ENCODE measurements at places on chromosomes 11 and 22.
A peak's percentile ranks its signal among the peaks of the same experiment; 100 is the strongest.

- DNase-seq: peak; percentile 55
These were observed 7.5 kb downstream of the DPAGT1 start for GRCh38 chr11:119093942-119094815.

GRCh38 chr11:46722566-46723358 lies 3.7 kb downstream of the F2 start:
- no peak for DNase-seq

DNA sequence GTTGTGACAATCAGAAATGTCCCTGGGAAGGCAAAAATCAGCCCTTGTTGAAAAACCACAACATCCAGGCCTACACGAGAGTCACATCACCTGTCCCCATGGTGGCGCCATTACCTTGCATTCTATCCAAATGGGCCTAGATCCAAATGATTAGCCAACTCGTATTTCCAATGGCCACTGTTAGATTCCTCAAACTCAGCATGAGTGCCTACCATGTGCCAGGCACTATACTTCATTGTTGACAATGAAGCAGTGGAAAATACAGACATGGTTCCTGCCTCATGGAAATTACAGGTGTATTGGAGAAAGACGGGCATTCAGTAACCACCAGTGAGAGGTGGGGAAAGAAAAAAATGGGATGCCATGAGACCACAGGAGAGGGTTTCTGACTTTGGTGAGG lies 29.8 kb upstream of the CREB3L1 start:
- DNase-seq: peak; percentile 42

GRCh38 chr11:8593935-8594909 lies at the start of gene STK33:
Gene STK33, minus strand, starts transcription at chr11:8594228. Its CDS starts 119,323 bp downstream, at chr11:8474905.
- DNase-seq: peak; percentile 46

GRCh38 chr11:11349870-11350337 lies 3.1 kb downstream of the CSNK2A3 start:
- DNase-seq: no peak

GRCh38 chr11:31649129-31649966 lies 139.8 kb downstream of the ELP4 start:
- no peak for DNase-seq

DNA sequence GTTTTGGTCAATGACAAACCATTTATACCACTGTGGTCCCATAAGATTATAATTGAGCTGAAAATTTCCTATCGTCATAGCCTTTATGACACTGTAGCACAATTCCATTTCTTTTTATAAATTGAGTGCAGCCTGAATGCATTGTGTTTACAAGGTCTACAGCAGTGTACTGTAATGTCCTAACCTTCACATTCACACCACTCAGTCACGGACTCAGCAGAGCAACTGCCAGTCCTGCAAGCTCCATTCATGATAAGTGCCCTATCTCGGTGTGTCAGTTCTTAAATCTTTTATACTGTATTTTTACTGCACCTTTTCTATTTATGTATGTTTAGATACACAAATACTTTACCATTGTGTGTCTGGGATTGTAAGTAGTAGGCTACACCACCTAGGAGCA lies 55.2 kb upstream of the SLC25A18 start:
- DNase-seq: no peak

DNA sequence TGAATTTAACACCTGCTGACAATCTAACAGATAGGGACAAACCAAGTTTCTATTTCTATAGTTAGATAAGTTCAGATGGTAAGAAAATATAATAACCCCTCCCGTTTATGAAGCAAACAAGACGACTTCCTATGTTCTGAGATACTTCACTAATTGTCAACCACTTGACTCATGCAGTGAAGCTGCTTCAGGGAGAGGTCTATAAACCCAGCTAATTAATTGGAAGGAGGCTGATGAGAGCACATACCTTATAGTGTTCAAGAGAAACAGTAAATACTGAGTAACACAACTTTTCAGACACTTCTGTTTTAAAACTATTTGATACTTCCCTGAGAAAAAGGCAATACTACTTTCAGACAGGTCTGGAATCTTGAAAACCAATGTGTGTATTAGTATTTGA lies 229.4 kb upstream of the UBASH3B start:
- no peak for DNase-seq

DNA sequence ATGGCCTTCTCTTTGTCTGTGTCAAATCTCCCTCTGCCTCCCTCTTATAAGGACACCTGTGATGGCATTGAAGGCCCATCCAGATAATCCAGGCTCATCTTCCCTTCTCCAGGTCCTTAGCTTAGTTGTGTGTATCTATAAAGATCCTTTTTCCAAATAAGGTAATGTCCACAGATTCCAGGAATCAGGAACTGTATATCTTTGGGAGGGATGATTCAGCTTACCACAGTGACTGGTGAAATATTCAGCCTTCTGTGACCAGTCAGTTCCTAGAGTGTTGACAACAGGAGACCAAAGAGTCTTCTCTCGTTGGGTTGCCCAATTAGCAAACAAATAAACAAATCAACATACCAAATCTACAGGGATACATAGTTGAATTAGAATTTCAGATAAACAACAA lies 175.8 kb downstream of the MPPED1 start:
- DNase-seq: no peak

- no peak for DNase-seq
These were observed 6.8 kb downstream of the RNF169 start for GRCh38 chr11:74755395-74755995.

DNA sequence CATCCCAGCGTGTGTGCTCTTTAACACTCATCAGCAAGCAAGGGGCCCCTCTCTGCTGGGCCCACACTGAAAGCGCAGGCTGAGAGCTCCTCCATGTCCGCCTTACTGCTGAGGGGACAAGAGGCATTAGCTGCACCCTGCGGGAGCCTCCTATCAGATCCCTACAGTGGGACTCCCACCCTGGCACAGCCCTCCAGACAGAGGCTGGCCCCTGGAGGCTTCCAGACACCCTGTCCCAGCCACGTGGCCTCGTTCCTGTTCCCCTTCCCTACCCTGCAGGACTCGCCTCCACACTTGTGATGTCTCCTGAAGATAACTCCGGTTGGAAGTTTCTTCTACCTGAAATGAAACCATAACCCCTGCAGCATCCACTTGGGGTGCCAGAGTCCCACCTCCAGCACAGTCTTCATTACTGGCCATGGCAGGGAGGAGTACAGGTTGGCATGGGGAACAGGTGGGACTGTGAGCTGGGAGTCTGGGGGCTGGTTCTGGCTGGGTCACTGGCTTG lies 5.0 kb upstream of the SH3BP1 start:
- no peak for DNase-seq

DNA sequence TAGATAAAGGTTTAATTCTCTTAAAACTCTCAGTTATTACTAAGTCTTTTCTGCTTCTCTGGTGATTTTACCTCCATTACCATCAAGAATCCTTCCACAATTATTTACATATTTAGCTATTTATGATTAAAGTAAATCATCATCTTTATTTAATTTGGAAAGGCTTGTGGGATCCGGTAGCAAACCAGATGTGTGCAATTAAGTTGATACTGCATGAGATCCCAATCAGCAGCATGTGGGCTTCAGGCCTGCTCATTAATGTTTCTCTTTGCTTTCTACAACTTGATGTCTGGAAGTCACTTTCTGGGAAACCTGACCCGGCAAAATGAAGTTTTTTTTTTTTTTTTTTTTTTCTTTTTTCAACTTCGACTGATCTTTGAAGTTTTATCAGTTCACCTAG lies 558.4 kb upstream of the ANO5 start:
- no peak for DNase-seq

DNA sequence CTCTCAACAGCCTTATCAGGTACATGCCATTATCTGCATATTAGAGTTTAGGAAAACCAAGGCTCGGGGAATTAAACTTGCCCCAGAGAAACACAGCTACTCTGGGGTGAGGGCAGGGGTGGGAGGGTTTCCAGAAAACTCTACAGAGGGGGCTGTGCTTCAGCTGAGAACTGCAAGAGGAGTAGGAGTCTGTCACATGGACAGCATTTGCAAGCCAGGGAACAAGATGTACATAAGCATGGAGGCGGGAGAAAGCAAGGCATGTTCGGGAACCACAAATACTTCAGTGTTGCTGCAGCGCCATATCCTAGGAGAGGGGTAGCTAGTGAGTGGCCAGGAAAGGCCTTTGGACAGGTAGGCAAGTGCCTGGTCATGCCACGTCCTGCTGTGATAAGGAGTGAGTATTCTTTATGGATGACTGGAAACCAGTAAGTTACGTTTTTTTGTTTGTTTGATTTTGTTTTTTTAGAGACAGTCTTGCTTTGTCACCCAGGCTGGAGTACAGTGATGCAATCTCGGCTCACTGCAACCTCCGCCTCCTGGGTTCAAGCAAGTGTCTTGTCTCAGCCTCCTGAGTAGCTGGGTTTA lies 57.2 kb downstream of the GRAMD1B start:
- no peak for DNase-seq

DNA sequence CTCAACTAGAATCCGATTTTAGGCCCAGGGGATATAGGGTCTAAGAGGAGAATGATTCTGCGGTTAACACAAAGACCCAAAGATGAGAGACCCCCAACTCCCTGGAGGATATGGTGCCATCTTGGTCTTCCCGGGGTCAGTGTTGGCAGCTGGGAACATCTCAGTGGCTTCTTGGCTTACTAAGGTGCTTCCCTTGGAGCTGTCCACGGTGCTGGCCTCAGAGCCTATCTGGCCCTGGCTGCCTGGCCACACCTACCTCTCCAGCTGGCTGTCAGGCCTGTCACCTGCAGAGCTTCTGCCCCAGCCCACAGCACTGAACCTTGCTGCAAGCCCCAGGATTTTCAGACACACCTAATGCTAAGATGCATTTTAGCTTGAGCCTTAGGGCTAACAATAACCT lies 70.7 kb upstream of the THY1 start:
- peak; percentile 26 for DNase-seq

DNA sequence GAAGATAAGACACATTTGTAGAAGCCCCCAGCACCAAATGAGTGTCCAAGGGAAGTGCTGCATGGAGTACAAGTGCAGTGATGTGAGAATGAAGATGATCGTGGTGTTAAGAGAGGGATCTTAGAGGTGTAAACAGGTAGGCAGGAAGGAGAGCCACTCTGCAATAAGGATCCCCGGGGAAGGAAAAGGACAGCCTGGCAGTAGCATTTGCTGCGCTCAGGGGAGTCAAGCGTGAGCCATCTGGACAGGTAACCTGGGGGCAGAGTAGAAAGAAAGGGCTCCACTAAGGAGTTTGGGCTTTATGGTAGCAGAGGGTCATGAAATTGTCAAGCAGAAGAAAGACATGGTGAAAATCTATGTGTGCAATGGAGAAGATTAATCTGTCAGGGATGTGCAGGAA lies 587.2 kb downstream of the BUD13 start:
- DNase-seq: no peak

- no peak for DNase-seq
These were observed 18.9 kb upstream of the PISD start for GRCh38 chr22:31680861-31681341.

GRCh38 chr11:86558207-86558606 lies 114.2 kb downstream of the ME3 start:
- no peak for DNase-seq

- no peak for DNase-seq
These were observed 9.6 kb upstream of the SC5D start for GRCh38 chr11:121282886-121283502.

- DNase-seq: no peak
These were observed 68.7 kb downstream of the ISX start for GRCh38 chr22:35134637-35135036.

DNA sequence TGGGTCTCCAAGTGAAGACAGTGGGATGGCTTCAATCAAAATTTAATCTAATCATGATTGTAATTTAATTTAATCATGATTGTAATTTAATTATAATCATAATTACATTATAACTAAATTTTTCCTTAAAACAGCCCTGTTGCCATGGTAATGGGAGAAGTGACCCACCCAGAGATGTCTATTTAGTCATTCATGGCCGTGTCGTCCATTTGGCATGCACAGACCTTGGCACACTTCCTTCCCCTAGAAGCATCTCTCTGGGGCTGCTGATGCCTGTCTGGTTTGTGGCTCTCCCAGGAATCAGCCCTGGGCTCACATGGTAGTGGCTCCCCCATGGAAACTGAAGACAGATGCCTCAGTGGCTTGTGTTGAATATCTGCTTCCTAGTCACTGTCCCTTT lies 27.0 kb downstream of the P4HA3 start:
- DNase-seq: no peak

- no peak for DNase-seq
These were observed 218.8 kb upstream of the B3GAT1 start for GRCh38 chr11:134630861-134631260.

- DNase-seq: no peak
These were observed 1.1 kb upstream of the FXYD2 start for GRCh38 chr11:117825538-117826189.

DNA sequence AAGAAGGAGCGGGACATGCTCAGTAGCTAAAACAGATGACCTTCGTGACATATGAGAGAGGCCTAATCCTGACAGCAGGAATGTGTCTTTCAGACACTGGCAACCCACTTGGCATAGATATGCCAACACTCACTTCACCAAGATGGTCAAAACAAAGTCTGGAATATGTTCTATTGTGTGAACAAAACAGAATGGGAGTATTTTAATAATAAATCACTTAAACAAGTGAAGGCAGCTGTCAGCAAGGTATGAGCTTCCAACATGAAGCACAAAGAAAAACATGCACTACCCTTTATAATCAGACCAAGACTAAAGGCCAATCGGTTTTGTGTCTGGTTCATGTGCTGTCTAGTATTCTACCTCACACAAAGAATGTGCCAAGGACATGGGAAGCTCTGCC lies 23.1 kb downstream of the CCDC34 start:
- DNase-seq: no peak

GRCh38 chr11:94882931-94883330 lies 90.4 kb downstream of the CWC15 start:
- DNase-seq: no peak

DNA sequence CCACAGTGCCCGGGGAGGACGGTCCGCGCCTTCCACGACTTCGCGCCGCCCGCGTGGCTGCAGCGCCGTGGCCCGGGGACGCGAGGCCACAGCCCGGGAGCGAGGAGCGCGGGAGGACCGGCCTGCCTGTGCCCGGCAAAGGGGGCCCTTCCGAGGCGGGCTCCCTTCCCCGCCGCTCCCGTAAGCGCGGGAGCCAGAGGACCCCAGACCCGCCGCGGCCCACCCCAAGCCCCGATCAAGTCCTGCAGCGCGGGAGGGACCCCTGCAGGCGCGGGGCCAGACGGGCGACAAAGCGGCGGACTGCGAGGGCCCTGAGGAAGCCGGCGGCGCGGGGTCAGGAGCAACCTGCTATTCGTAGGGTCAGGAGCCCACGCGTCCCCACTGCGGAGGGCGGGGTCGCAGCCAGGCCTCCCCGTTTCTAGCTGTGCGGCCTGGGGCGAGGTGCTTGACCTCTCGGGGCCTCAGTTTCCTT lies 110.3 kb downstream of the WNT7B start:
- DNase-seq: peak; percentile 9

GRCh38 chr11:116373104-116373944 lies 399.5 kb downstream of the BUD13 start:
- no peak for DNase-seq

Measured in activated CD4-positive, alpha-beta memory T cell treated with anti-CD3 and anti-CD28 coated beads, Interleukin-2, amount 10 ng/mL, durations not matched to agents 7 days and 5 days (primary cell).